ENCODE measurements at places on chromosomes 1 and 21.

GRCh38 chr1:18972531-18972930, 16.1 kb upstream of the IFFO2 start:
- DNase-seq = no peak

DNA sequence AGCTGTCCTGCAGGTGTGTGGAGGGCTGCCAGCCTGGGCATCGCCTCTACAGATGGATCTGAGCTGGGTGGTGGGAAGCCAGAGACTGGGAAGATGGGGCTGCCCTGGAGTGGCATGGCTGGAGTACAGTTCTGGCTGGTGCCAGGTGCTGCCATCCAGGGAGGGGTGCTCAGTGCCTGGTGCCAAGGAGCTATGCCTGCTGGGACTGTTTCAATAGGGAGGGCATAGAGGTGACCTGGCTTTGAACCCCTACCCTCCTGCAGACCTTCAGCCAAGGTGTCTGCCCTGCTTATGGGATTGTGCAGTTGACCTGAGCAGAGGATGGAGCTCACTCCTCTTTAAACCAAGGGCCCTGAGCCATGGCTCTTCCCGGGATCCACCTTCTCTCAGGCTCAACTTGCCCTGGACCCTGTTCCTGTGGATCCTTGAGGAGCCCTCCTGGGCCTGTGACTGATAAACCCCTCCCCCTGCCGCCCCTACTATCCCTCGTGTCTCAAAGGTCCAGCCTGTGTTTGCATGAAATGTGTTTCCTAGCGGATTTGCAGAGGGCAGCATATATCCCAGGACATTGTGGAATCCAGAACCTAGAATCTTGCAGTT, 48.7 kb downstream of the PTPRU start:
- DNase-seq = no peak

- no peak for DNase-seq
Observed at GRCh38 chr1:101852936-101853335, 143.8 kb downstream of the OLFM3 start.

GRCh38 chr1:111247125-111247838, 19.8 kb downstream of the CHI3L2 start:
- no peak for DNase-seq

Measured in GM12891 (cell line).